ENCODE measurements at places on chromosomes 6 and 20.
A peak's percentile ranks its signal among the peaks of the same experiment; 100 is the strongest.

GRCh38 chr6:108846628-108847027, 1.6 kb upstream of the ARMC2 start:
- ATAC-seq, result no peak

DNA sequence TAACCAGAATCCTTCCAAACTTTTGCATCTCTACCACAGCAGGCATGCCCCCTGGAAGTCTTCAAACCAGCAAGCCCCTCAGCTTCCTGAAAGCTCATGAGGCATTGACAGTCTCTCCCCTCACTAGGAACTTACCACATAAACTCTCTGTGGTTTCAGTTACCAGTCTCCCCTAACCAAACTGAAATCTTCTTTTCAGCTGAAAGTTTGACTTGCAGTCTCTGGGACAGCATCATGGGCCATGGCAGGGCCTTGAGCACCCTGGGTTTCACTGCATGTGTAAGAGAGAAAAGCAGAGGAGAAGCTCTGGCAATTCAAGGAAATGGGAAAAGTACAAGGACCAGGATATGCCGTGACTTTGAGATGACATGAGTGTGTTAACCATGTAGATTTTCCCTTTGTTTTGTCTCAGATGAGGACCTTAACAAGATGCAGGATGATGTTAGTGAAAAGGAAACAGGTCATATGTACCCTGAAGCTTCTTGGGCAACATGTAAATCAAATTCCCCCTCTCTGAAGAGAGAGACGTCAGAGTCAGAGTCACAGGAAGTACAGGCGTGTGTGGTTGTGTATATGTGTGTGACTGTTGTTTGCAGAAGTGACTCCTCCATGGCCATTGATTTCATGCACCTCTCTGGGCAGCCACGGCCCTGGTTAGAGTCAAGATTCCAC, 106.3 kb downstream of the TNFRSF21 start:
- ATAC-seq, result no peak

DNA sequence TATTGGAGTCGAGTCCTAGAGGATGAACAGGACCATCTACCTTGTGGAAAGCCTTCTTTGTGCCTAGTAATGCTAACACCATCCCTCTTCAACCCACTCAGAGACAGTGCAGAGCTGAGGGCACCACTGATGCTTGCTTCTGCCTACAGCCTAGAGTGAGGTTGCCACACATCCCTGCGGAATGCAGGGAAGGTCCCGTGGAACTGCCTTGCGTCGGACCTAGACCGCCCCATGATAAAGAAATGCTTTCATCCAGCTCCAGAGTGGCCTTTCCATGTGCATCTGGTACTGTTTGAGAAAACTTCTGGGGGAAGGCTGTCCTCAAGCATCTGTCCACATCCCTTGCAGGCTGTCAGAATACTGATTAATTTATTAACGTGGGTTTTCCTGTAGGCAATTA, 168.4 kb downstream of the PHACTR1 start:
- ATAC-seq, result no peak

- ATAC-seq, result peak; percentile 35
Observed at GRCh38 chr20:51318058-51318949, 224.2 kb downstream of the NFATC2 start.

- no peak for ATAC-seq
Observed at GRCh38 chr6:165597821-165598220, 65.2 kb downstream of the PDE10A start.

GRCh38 chr6:164561656-164562055, 747.7 kb downstream of the C6orf118 start:
- no peak for ATAC-seq

GRCh38 chr6:25025248-25025918, 89.6 kb upstream of the RIPOR2 start:
- no peak for ATAC-seq

DNA sequence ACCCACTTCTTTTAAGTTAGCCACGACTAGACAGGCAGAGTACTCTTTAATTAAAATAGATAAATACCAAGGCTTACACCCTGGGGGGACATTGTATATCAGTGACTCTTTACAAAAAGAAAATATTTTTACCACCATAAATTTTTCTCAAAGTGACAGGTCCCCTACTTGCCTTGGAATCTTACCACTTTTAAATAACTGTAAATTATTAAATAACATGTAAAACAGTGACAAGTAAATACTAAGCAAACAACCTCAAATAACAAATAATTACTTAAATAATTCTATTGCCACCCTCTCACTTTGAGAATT, 116.3 kb downstream of the OGFRL1 start:
- ATAC-seq, result no peak

- no peak for ATAC-seq
Observed at GRCh38 chr20:53944796-53945195, 125.6 kb downstream of the BCAS1 start.

DNA sequence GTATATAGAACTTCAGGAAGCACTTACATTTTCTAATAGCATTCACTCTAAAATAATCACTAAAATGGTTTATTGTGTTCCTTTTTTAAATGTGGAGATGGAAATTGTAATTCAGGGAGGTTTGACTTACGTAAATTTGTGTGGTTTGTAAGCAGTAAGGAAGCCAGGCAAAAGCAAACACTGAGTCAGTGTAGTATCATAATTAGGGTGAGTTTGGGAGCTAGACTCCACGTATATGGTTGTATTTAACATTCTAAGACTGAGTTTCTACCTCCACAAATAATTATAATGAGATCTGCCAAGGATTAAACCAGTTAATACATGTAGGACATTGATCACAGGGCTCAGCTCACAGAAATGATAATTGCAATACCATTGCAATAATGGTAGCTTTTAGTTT, 425.5 kb downstream of the CBLN4 start:
- ATAC-seq, result no peak

GRCh38 chr6:155185544-155185943, 78.3 kb upstream of the CLDN20 start:
- ATAC-seq, result no peak

- ATAC-seq, result no peak
Observed at GRCh38 chr20:54203281-54203680, 4.6 kb upstream of the PFDN4 start.

GRCh38 chr20:50408526-50409364, 101.4 kb upstream of the PTPN1 start:
- ATAC-seq, result no peak

DNA sequence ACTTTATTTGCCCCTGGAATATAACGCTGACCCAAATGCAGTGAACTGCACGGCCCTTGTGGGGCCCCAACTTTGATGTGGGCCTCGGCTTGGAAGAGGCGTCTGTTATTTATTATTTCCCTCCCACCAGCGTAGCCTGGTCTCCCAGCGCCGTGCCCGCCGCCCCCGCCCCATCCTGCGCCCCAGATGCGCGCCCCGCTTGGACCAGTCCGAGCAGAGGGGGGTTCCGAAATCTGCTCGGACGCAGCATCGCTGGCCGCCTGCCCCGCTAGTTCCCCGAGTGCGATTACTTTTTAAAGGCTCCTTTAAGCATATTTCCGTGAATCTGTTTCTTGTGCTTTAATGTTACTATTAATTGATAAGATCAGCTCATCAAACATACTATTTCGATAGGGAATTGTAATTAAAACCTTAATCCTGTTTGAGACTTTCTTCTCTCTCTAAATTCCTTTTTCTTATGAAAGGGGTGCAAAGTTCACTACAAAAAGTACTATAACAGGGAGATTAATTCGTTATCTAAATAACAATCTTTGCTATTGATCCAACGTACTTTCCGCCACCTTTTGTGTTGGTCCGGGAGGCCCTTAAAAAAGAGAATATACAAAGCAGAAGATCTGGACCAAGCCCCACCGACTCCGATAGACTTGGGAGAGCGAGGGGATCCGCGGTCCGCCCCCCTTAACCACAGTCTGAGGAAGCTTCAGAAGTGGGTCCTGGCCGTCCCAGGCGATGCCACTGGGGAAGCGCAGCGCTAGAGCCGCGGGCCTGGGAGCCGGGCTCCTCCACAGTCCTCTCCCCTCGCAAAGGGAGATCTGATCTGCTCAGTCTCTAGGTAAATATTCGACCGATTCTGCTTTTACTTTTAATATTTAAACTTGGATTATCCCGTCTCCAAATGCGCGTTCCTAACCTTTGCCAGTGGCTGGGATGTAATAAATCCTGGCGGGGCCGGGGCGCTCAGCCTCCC, 10.2 kb downstream of the POU3F2 start:
- no peak for ATAC-seq

DNA sequence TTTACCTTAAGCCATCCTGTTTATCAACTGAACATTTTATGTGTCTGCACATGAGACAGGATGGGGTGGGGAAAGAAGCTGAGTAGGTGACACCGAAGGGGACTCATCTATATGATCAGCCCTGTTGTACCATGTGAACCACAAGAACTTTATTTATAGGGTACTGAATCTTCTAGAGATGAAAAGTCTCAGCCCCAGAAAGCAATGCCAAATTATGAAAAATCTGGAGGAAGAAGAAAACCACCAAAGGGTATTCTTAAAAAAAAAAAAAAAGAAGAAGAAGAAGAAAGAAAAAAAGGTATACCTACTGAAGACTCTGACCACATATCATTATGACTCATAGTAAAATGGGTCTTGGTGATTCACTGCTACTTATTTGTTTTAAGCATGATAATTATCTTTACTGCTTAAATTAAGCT, 39.8 kb upstream of the HBS1L start:
- peak; percentile 93 for ATAC-seq

DNA sequence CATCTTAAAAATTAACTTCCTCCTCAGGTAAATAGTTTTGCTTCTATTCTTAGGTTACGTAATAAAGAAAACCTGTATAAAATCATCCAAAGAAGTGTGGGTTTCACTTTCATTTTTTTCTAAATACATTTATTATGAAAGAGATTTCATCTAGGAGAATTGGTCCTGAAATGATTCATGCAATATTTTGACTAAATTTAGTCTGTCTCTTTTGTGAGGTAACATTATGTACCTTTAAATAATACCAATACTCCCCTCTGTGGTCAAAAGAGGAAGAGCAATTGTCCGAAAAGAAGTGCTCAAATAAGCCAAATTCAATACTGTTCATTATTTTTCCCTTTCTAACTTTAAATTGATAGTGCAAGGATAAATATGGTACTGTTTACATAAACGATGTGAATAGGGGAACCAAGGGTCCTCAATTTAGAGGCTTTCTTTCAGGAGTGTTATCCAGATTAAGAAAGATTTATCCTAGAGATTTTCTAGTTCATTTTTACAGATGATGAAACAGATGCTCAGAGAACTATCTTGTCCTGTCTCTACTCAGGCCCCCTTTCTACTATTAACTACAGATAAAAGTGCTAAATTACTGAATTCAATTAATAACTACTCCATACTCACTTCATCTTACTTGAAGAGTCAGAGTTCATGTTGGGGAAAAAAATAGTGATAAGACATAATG, 26.2 kb downstream of the CYP39A1 start:
- ATAC-seq, result peak; percentile 46

GRCh38 chr6:164045082-164045481, 630.6 kb downstream of the QKI start:
- no peak for ATAC-seq

GRCh38 chr6:106614166-106614565, 15.1 kb downstream of the RTN4IP1 start:
- ATAC-seq, result no peak

DNA sequence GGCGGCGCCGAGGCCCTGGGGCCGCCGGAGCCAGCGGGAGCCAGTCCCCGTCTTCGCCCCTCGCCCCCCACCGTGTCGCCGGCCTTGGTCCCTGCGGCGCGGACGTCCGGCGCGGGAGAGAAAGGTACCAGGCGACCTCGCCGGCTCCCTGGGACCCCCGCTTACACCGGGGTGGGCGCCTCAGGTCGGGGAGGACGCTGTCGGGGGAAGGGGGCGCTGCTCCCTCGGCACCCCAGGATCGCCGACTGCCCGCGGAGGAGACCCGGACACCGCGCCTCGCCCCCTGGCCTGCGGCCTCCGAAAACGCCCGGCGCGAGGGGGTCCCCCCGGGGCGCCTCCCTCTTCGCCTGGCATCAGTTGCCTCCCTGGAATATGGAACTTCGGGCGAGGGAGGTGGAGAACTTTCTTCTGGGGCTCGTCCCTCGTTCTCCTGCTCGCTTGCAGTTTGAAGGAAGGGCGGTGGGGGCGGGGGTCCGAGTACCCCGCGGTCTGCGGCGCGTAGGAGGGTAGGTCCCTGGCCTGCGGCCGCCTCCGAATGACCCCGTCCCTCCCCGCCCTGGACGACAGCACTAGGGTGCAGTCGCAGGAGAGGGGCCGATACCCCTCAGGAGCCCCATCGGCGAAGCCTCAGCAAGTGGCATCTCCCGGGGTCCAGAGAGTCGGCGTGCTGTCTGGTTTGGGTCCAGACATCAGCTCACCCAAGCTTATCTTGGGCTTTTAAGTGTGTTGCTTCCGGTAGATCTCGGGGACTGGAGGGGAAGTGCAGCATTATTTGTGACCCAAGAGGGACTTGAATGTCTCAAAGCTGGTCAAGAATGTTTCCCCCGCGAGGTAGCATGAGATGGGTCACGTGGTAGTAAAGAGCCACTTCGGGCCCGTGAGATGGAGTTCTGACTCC, 549 bp downstream of the ANKRD6 start:
- ATAC-seq, result no peak

DNA sequence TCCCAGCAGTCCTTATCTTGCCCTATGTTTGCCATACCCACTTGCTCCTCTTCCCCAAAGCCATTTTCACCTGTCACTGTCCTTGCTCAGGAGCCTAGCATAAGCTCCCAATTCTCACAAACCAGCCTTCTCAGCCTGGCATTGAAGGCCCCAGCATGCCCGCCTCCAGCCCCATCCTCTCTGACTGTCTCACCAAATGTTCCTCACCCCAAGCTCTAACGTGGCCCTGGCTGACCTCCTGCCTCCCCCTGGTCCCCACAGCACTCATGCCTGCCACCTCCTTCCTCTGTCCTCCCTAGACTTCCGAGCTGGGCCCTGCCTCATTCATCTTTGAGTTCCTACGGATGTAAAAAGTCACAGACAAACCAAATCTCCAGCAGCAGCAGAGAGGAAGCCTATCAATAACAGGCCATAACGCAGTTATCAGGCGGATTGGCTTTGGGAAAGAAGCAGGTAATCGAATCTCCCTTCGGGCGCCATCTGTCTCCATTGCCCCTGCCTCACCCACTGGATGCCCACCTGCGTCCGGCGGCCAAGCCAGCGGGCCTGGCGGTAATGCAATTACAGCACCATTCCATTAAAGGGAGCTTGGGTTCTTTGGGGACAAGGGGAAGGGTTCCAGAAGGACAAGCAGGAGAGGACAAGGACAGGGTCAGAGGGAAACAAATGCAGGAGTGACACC, 104.4 kb downstream of the MRPL14 start:
- no peak for ATAC-seq

DNA sequence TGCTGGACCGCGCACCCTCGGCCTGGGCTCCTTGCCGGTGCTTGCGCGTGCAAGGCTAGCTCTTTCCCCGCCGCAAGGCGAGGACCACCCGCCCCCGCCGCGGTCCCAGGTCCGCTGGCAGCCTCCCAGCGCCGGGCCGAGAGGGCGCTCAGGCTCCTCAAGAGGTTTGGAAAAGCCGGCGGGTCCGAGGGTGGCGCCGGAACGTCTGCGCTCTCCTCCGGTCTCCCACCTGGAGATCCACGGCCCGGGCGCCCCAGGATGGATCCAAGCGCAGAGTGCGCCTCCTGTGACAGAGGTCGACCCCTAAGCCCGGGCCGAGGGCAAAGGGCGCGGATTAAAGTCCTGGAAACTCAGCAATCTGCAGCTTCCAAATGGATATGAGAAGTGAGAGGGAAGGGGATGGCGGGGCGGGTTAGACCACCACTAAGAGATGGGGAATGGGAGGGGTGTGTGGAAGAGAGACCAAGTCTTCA, 575 bp upstream of the MICAL1 start:
- ATAC-seq, result no peak
